ENCODE measurements at places on chromosomes 7 and 10. TPM values are rescaled to one million over a fixed set of nuclear protein-coding genes. Genes with fewer than 3 reads are reported as not detected.

The FXYD4 gene
- polyA plus RNA-seq, result not detected

The PGAM2 gene
- not detected for polyA plus RNA-seq

The KLF14 gene
- 0.48 TPM for polyA plus RNA-seq

The LAMB1 gene
- 7.6 TPM for polyA plus RNA-seq

The CLCN1 gene
- polyA plus RNA-seq, result not detected

The TUBB8 gene
- polyA plus RNA-seq, result 0.69 TPM

Data from neural cell (in vitro differentiated cells).